COR-L47 (cell line): ENCODE measurements at places on chromosomes 7 and 10.

- no peak for DNase-seq
Measured at GRCh38 chr7:14191686-14192098, 202.2 kb upstream of the ETV1 start.

- no peak for DNase-seq
Measured at GRCh38 chr7:7795630-7796121, 77.3 kb upstream of the RPA3 start.

GRCh38 chr10:103768345-103768744, 87.0 kb downstream of the SH3PXD2A start:
- no peak for DNase-seq

GRCh38 chr10:84822931-84823630, 494.7 kb downstream of the CCSER2 start:
- DNase-seq, result no peak

DNA sequence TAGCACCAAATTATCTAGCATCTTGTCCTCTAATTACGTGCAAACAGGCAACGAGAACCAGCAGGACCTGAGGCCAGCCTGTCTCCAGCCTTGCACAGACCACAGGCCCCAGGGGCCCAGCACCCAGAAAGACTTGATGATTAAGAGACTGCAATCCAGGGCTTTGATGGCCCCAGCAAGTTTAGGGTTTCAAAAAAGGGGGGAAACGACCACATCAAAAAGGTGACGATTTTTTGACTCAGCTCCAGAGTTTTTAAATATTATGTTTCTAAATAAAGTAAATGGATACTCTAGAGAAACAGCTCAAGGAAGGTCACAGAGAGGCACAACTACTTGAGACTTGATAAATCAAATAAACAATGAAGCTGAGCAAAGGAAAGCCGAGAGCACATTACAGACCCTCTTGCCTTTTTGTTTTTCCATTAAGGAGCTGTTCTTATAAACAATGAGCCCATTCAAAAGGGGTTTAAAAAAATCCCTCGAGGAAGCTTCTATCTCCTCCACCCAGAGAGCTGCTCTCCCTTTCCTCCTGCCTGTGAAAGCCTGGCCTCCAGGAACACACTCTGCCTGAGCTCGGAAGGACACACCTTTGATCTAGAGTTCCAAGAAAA, 44.1 kb downstream of the GLI3 start:
- DNase-seq, result no peak

DNA sequence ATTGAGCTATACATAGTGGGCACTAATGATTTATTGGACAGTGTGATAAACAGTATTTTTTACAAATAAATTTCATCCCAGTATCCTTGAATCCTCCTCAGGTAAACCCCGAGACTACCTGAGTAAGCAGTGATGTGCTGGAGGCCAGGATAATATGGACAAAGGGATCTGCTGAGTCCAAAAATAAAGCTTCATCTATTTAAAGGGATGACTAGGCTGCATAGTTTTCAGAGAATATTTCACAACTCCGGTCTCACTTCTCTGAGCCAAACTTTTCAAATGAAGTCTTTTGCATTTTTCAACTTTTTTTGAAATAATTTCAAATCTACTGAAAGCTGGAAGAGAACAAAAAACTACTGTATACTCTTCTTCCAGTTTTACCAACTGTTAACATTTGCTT, 2.5 kb downstream of the ACTR3B start:
- no peak for DNase-seq

GRCh38 chr7:100545360-100546128, 6.5 kb downstream of the AGFG2 start:
- DNase-seq, result peak; percentile 25

DNA sequence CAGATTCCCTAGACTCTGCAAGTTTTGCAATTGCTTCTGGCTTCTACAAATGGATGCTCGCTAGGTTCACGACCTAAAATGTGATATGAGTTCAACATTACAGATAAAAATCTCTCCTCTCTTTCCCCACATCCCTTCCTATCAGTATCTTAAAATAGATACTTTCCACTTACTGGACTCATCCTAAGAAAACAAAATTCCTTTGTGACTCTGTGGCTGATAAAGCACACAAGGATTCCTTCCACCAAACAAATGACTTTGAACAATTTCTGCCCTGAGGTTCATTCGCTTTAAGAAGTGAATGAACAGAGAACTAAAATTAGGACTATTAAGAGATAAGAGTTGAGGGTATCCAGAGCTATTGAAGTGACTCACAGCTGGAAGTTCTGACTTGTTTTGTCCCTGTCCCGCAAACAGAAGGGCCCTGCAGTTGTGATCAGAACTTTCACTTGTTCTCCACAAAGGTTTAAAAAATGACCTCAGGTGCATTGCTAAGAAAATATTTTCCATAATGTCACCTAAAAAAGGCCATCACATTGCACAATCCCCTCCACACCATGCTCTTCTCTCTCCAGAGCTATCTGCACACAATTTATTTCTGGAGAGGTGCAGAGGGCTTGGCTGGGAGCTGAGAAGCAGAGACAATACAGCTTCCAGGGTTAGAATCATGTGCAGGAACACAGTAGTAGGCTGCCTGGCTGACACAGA, 96.1 kb downstream of the PIP4K2A start:
- no peak for DNase-seq

- no peak for DNase-seq
Measured at GRCh38 chr10:23585186-23585585, 146.3 kb downstream of the OTUD1 start.

DNA sequence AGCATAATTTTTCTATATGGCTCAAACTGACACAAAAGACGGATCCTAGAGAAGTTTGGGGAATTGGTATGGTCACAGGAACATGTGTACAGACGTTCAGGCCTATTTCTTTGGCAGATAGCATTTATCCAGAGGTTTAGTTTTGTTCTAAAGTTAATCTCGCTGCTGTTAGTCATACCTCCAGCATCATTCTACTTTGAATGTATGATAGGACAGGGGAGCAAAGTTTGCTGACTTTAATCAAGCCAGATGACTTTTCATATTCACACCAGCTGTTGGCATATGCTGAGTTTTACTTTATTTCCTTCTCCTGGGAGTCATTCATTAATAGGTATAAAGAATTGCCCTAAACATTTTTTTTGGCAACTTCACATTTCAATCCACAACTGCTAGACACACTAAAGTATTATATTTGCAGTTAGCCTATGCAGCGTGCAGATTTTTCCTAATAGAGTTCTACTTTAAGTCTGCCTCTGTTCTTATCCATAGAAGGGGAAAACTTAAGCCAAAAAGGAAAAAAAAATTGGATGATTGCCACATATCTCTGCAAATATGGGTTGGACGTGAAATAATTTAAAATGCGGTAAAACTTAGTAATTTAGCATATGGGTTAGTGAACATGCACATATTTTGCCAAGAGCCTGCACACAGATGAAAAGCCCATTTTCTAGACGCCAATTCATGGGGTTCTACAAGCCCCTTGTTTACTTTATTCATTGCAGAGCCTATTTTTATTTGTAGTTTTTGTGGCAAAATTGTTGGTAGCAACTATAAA, 213.1 kb downstream of the C7orf25 start:
- DNase-seq, result no peak

- no peak for DNase-seq
Measured at GRCh38 chr7:87128861-87129267, 23.4 kb upstream of the DMTF1 start.

DNA sequence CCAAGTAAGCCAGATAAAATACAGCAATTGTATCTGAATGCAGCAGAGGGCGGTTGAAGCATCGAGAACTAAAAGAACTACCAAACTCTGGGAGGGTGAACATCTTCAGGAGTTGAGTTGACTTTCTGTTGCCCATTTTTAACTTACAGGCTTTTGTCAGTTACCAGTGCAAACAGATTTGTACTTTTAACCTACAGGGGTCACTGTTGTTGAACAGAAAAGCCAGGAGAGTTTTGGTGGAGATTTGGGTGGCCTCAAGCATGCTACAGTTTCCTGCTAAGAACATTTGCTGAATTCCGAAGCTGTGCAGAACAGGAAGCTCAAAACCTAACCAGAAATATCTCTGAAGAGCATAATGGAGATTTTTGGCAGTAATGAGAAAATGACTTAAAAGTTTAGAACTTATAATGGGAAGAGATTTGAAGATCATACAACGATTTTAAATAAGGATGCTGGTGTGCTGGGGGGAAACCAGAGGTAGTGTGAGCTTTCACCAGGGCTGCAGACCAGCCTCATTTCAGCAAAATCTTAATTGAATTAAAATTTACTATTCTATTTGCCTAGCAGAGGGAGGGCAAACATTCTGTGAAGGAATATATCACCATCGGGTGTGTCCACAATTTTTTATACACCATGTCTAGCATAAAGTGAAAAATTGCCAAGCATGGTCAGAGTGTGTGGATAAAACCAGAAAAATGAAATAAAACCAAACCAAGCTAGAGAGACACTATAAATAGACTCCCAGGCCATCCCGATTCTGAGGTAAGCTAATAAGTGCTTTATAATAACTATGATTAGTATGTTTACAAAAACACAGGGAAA, 208.6 kb upstream of the CCDC6 start:
- DNase-seq, result peak; percentile 25

GRCh38 chr7:55574051-55574717, 1.9 kb upstream of the VOPP1 start:
- no peak for DNase-seq

DNA sequence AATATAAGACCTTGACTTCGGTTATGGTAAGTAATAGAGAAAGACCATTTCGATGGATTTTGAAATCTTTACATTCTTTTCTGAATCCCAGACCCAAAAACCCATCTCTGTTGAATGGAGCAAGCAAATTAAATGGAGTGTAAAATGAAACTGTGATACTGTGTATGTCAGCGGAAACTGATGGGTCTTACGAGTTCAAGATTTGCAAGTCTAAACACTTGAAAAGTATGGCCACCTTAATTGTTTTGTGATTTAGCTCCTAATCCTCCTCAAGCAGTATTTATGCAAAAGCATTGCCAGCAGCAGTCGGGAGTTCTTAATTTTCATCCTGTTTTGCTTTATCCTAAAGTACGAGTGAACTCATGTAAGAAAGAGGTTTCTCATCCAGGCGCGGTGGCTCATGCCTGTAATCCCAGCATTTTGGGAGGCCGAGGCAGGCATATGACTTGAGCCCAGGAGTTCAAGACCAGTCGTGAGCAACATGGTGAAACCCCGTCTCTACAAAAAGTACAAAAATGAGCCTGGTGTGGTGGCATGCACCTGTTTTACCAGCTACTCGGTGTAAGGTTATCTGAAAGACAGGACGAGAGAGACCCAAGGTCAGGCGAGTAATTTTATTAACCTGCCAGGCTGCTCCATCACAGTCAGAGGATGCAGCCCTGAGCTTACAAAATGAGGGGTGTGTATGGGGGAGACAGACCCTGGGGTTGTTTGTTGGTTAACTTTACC, 5.8 kb upstream of the DHTKD1 start:
- no peak for DNase-seq

DNA sequence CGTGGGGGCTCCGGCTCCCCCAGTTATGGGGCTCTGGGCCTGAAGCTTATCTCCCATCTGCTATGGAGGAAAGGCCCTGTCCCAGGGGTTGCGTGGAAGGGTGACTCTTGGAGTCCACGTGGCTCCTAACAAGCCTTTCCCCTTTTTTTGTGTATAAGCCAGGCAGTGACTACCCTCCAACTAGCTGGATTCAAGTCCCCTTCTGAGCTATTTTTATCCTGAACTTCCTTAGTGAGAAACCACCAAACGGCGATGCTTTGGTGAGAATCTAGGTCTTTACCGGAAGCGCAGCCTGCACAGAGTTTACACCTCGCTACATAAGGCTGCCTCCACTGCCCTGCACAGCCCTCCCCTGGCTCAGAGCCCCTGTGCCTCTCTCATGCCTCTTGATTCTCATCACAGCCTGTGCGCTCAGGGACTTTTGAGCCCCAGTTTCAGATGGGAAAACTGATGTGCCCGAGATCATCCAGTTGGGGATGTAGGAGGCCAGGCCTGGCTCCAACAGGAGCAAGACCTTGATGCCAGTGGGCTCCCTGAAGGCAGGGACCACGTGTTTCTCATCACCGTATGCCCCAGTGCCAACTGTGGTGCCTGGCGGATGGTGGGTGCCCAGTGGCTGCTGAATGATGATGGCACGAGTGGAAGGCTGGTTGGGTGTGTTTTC, 102.3 kb upstream of the PPIF start:
- DNase-seq, result no peak

- peak; percentile 76 for DNase-seq
Measured at GRCh38 chr7:26151953-26152781, at the start of gene NFE2L3. NFE2L3 (plus strand) TSS chr7:26152198; CDS start chr7:26152499, 301 bp downstream.

DNA sequence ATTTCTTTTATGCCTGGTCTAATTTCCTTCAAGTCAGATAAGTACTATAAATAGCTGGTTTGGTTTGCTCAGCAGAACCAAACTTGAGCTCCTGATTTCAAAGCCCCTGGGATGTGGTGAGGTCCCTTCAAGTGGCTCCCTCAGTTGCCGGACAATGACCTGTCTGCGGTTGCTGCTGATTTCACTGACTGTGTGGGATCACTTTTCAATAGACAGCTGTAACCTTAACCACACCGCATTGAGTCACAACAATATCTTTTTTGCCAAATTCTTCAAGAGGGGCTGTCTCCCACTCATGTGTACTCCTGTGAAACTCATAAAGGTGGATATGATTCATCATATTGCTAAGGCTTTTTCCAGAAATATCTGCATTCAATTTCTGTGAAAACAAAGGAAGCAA, 23.1 kb upstream of the ITGA8 start:
- no peak for DNase-seq

DNA sequence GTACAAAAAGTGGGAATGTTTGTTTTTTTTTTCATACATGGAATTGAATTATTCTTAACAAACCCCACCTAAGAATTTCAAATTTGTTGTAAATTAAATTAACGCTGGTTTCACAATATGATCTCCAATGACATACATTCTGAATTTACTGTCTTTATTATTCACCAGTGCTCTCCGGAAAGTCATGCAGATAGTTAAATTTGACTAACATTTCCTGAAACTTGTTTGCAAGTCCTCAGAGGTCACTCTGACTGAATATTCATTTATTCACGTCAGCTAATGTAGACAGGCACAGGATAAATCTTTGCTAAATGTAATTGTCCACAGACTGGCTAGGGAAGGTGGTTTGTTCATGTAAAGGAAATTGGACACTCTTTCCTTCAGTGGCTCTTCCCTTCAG, 730.4 kb downstream of the PHTF2 start:
- DNase-seq, result no peak

GRCh38 chr7:78720066-78720465, 733.4 kb downstream of the MAGI2 start:
- no peak for DNase-seq

DNA sequence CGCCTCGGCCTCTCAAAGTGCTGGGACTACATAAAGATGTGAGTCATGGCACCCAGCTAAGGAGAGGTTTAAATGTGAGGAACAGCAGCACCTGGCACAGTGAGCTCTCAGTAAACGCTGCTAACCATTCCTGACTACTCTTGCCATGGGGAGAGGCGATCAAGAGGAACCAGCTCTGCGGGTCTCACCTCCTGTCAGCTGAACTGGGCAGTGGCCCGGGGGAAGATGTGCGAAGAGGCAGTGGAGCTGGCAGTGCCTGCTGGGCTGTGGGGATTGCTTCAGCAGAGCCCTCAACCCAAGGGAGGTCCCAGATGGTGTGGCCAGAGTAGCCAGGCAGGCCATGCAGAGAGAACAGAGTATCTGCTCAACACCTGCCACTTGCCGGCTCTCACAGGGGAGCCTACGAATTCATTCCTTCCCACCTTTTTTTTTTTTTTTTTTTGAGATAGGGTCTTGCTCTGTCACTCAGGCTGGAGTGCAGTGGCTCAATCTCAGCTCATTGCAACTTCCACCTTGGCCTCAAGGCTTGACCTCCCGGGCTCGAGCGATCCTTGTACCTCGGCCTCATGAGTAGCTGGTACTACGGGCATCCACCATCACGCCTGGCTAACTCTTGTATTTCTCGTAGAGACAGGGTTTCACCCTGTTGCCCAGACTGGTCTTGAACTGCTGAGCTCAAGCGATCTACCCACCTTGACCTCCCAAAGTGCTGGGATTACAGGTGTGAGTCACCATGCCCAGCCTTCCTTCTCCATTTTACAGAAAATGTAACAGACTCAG, 6.8 kb downstream of the POLM start:
- DNase-seq, result no peak
